ENCODE measurements at places on chromosomes 2 and 18.
A peak's percentile ranks its signal among the peaks of the same experiment; 100 is the strongest.

- DNase-seq: no peak
Measured at GRCh38 chr2:199329031-199329430, 128.7 kb downstream of the SATB2 start.

DNA sequence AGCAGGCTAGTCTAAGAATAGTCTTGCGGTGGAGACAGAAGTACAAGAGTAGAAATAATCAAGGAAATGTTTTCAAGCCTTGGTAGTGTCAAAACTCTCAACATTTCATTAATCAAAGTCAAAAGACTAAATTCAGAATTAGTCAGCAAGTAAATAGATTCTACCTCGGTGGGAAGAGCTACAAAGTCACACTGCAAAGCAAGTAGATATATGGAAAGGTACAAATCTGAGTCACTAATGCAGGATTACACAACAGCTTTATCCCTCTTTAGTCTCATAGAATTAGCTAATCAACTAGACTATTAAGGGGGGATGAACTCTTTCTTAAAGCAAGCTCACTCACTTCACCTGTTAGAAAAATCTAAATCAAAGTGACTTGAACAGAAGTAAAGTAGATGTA, 568.7 kb upstream of the CNTNAP5 start:
- no peak for DNase-seq

DNA sequence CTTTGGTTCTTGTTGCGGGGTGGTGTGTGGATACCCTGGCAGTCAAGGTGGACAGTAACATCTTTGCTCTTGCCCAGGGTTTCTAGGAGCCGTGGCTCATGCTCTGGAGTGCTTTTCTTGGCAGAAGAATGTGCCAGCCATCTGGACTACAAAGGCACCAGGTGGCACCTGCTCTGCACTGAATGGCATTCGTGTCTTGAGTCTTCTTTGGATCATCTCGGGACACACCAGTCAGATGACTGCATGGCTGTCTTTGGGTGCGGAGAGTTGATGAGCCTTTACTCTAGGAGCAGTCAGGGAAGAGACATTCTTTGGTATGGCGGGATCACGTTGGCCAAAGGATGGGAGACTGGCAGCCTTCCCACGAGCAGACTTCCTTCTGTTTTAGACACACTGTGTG, 104.1 kb upstream of the SEC11C start:
- no peak for DNase-seq

DNA sequence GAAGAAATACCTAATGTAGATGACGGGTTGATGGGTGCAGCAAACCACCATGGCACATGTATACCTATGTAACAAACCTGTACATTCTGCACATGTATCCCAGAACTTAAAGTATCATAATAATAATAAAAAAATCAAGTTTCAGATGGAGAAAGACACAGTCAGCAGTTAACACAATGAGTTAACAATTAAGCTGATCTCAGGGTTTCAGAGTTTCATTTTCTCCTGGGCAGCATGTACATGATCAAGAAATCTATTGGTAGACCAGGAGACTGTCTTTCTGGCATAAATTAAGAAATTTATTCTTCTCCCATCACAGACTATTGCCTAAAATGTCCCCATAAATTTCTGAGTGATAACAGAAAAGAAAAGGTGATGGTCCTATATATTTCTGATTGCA, 155.3 kb downstream of the RAD51AP2 start:
- DNase-seq: no peak

DNA sequence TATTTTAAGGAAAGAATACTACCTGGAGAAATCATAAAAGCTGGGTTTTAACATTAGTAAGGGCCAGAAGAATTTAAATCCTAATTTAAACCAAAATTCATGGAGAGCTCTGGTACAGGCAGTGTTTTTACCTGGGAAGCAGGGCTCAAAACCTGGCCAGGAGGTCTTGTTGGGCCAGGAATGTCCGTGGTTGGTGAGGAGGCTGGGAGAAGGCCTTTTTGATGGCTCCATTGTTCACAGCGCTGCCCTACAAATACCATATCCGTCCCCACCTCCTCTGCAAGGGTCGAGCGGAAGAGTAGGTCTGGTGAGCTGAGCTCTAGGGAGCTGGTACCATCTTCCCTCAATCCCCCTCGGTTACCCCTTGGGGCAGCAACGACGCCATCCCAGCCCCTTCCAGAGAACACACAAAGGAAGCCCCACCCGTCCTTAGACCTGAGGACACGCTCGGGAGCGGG, 10.9 kb upstream of the HOXD1 start:
- no peak for DNase-seq

DNA sequence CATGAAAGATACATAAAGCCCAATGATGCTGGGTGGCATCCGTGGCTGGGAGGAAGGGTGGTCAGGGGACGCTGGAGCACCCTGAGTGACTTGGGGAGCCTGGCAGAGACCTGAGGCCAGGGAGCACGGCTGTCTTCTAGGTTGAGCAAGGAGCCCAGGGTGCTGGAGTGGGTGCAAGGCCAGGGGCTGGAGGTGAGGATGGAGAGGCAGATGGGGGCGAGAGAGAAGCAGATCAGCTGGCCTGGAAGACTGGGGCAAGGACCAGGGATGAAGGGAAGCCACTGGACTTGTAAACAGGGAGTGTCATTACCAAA, 52.2 kb downstream of the FAM178B start:
- DNase-seq: no peak

DNA sequence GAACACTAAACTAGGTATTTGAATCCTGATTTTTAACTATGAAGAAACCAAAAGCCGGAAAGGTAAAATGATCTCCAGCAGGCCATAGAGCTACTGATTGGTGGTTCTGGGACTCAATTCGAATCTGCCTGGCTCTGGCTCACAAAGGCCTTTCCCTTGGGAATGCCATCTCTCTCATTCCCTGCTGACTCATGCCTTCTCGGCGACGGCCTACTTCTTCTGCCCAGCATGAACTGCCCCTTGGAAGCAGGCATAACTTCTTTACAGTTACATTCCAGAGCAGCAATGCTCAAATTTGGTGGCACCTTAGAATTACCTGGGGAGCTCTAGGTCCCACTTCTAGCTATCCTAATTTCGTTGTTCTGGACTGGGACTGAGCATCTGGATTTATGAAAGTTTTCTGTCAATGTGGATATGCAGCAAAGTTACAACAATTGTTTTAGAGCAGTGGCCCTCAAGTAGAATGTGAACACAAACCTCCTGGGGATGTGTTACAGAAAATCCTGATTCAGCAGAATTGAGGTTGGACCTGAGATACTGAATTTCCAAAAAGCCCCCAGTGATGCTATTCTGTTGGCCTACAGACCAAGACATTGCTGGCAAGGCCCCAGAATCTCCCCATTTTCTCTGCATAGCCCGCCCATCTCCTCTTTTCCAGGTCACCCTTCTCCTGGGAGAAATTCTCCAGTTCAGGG, 261.1 kb downstream of the CNTNAP5 start:
- no peak for DNase-seq

DNA sequence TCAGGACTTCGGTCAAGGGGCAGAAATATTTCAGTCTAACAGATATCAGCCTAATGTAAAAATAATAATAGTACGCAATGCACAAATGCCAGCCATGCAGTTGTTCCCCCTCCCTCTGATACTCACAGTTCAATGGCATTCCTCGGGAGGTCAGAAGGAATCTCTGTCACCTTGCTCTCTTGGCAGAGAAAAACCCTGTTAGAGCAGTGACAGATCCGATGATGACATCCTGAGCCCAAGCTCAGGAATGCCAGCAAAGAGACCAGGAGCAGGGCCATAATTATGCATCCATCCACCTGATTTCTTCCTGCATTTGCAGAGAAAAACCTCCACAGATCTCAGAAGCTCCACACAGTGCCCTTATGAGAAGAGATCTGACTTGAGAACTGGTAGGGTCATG, at the start of gene FSHR:
TSS of gene FSHR (minus strand) at position 376 of the 400 bp plus-strand sequence. CDS start at position 278, 98 bp downstream.
- no peak for DNase-seq

DNA sequence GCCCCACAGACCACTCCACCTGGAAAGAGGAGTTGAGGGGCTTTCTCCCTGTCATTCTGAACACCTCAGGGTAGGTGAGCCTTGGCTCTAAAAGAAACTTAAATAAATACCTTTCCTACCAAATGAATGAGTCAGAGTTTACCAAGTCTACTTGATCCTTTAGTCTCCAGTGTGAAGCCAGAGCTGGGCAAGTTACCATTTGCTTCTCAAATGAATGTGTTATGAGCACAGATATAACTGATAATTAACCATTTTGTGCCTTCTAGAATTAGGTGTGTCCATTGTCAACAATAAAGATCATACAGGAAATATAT, 347.7 kb downstream of the KIAA1328 start:
- DNase-seq: no peak

- DNase-seq: no peak
Measured at GRCh38 chr18:36412778-36413177, 115.3 kb downstream of the FHOD3 start.

DNA sequence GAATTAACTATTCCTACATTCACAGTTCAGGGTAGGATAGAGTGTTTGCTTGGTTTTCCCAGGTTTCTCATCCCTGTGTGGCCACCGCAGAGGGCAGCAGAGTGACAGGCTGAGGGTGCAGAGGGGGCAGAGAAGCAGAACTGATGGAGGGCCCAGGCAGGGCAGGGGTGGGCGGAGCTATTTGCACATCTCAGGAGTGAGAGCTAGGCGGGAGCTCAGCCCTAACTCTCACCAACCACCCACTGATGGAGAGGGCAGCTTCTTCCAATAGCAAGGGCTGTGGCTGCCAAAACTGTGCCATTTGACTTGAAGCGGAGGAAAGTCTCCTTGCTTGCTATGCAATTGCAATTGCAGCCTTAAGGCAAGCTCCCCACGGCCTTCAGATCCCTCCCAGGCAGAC, 12.0 kb upstream of the DARS1 start:
- DNase-seq: peak; percentile 41

DNA sequence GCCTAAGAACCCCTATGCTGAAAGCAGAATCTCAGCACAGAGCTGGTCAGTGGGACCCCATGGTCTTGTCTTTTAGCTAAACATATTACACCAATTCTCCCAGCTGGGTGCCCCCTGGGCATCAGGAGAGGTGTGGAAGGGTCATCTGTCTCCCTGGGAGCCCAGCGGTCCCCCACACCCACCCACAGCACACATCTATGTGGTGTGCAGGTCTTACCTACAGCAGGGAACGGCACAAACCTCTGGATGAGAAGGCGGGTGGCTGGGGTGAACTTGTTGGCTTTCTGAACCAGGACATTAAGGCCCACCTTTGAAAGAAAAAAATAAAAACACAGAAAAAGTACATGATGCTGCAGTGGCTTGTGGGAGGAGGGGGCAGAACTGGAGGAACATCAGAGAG, 70.7 kb downstream of the EMX1 start:
- no peak for DNase-seq

- DNase-seq: no peak
Measured at GRCh38 chr2:197950724-197951123, 146.3 kb downstream of the PLCL1 start.

- DNase-seq: no peak
Measured at GRCh38 chr2:176947754-176948153, 264.8 kb upstream of the HNRNPA3 start.

DNA sequence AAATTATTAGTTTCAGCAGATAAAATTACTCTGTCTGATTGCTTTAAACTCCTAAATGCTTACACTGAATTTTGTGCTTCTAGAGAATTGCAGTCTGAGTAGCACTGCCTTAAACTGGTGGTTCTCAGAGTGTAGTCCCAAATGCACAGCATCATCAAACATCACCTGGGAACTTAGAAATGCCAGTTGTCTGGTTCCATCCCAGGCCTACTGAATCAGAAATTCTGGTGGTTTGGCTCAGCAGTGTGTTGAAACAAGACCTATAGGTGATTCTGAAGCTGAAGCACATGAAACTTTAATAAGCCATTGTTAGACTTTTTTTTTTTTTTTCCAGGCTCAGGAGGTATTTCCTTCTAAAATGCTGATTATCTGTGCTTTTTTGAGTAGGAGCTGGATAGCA, 22.0 kb downstream of the EPC2 start:
- DNase-seq: no peak

DNA sequence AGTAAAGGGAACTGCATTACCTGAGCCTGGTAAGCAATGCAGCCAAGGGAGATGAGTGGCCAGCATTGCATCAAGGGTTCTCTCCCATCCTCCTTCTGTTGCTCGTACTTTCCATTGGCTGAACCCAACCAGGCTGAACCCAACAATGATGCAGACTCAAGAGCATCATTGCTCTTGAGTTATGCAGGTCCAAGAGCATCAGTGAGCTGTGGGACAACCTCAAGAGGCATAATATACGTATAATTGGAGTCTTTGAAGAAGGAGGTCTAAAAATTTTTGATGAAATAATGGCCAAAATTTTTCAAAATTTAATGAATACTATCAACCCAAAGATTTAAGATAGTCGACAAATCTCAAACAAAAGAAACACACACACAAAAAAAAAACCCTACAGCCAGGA, 213.0 kb downstream of the RNF152 start:
- no peak for DNase-seq

- DNase-seq: no peak
Measured at GRCh38 chr2:23464156-23464555, 79.2 kb downstream of the KLHL29 start.

GRCh38 chr18:3594760-3595368, 144.9 kb downstream of the TGIF1 start:
- no peak for DNase-seq

- no peak for DNase-seq
Measured at GRCh38 chr2:113077921-113078320, 10.2 kb downstream of the IL1F10 start.
